ENCODE measurements at places on chromosomes 16 and 17.

- peak; percentile 56 for DNase-seq
These were observed 4.4 kb downstream of the SERPINF2 start for GRCh38 chr17:1746975-1747543.

DNA sequence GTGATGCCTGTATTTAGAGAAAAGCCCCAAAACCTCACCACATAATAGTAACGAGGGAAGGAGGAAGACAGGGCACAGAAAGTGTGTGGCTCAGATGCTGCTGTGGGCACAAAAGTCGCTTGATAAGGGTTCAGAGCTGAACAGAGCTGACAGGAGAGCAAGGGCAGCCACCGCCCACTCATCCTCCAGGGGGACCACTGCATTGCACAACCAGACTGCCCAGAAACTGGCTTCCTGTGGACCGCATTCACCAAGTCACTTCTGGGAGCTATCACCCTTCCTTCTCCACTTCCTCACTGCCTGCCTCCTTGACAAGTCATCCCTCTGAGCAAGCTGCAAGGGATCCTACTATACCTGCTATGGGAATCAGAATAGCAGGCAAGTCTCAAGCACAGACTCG, 512.4 kb upstream of the CDH11 start:
- DNase-seq = peak; percentile 24

GRCh38 chr16:11734653-11735043, 8.0 kb downstream of the TXNDC11 start:
- no peak for DNase-seq

DNA sequence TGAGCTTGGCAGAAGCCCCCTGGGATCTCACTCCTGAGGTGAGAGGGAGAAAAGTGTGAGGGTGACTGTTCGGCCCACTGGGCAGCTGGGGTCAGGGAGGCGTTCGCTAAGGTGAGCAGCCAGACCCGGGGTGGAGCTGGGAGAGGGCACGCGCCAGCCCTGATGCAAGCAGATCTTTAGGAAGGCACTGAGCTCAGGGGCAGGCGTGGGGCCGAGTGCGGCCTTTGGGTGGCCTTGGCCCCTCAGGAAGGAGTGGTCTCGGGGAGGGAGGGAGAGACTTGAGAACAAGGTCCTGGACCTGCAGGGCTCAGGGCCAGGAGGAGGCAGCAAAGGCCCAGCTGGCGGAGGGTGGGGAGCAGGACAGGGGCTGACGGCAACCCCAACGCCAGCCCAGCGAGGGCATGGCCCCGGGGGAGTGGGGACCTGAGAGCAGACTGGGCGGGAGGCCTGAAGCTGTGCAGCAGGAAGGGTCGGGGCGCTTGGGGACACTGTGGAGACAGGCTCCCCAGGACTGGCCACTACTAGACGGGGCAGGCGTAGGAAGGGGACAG, 14.5 kb upstream of the WDR45B start:
- no peak for DNase-seq

- DNase-seq = no peak
These were observed 14.9 kb upstream of the NFATC3 start for GRCh38 chr16:68070249-68070730.

- DNase-seq = no peak
These were observed 225.0 kb downstream of the C16orf78 start for GRCh38 chr16:49598383-49599170.

- DNase-seq = no peak
These were observed 5.5 kb downstream of the C1QTNF1 start for GRCh38 chr17:79029327-79030009.

- DNase-seq = peak; percentile 67
These were observed 13.4 kb downstream of the MFSD6L start for GRCh38 chr17:8785547-8786413.

DNA sequence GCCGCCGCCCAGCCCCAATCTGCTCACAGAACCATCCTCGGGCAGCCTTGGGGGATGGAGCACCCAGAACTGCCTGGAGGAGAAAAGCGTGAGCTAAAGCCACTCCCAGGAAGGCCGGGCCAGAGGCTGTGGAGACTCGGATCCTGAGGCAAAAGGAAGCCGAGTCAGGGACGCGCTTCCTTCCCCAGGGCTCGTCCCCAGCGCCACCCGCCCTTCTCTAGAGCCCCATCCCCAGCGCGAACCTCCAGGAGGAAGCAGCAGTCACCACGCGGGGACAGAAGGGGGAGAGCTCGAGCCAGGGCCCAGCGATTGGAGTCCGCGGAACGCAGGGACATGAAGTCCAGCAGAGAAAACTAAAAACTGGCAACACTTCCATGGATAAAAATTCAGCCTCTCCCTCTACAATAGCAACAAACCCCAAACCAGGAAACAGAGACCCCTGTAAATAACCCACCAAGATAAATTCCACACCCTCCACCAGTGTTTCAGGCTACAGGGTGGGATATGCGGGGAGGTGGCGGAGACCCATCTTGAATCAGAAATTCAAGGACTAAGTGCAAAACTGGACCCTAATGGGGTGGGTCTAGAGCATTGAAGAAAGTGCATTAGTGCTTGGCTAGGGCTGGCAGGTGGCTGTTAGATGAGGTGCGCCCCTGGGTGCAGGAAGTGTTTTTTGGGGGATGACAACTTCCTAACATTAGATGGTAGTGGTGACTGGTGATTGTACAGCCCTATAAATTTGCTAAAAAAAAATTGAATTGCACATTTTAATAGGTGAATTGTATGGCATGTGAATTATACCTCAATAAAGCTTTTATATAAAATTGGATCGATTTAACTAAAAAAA, 116.1 kb upstream of the METRNL start:
- peak; percentile 70 for DNase-seq

DNA sequence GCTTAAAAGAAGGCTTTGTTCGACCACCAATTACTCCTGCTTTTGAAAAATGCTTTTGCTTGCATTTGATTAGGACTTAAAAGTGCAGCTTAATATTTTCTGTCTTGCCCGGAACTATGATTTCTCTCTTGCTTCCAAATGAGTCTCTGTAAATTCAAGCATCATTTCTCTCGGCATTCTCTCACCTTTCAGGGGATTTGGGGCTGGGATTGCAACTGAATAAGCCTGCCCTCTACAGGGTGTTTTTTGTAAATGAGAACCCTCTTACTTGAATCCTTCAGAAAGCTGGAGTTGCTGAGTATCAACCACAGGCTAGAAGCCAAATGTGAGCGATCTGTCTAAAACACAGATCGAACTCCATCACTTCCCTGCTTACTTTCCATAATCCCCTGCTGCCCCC, 234.6 kb downstream of the TMEM114 start:
- no peak for DNase-seq

- peak; percentile 97 for DNase-seq
These were observed 333.1 kb upstream of the XYLT1 start for GRCh38 chr16:17803625-17804410.

Data from fibroblast of mammary gland (primary cell).